Fibroblast of gingiva (primary cell): ENCODE measurements at places on chromosomes 6 and 20.

- DNase-seq = no peak
These were observed 23.1 kb downstream of the ELOVL2 start for GRCh38 chr6:11021003-11021402.

DNA sequence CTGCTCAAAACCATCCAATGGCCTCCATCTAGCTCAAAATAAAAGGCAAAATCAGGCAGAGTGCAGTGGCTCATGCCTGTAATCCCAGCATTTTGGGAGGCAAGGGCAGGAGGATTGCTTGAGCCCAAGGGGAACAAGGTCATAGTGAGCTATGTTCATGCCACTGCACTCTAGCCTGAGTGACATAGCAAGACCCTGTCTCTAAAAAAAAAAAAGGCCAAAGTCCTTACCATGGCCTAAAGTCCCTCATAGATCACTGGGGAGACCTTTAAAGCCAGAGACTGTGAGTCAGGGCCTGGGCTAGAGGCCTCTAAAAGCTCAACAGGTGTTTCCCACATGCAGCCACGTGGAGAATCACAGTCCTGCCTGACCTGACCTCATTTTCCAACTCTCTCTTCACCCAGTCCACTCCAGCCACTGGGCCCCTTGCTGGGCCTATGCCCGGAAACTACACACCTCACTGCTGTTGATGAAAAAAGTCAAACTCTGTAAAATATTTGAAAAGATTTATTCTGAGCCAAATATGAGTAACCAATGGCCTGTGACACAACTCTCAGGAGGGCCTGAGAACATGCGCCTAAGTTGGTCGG, 28.2 kb upstream of the TAB2 start:
- DNase-seq = no peak

GRCh38 chr6:32133786-32134185, 3.7 kb upstream of the FKBPL start:
- DNase-seq = no peak

- DNase-seq = no peak
These were observed 34.5 kb upstream of the PCMTD2 start for GRCh38 chr20:64220891-64221527.

- DNase-seq = no peak
These were observed 60.0 kb downstream of the EFCAB8 start for GRCh38 chr20:32918751-32919150.

DNA sequence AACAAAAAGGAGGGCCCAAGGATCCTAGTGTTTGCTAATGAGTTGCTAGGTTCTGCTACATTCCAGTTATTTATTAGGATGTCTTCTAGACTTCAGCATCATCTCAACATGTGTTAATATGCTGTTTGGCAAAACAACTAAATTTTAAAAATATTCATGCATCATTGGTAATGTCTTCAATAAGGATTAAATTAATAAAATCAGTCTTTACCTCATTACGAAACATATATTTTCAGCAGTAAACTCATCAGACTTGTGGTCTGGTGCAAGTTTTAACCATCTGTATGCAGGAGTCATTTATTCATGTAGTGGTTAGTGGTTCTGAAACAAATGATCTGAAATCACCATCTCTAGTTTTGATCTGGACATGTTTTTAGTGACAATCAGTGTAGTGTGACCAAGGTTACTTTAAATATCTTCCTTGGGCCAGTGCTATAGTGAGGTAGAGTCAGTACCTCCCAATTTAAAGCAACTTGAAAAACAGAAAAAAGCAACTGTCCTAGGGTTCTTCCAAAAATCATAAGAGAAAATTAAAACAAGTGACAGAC, 85.0 kb upstream of the KCNK16 start:
- no peak for DNase-seq

DNA sequence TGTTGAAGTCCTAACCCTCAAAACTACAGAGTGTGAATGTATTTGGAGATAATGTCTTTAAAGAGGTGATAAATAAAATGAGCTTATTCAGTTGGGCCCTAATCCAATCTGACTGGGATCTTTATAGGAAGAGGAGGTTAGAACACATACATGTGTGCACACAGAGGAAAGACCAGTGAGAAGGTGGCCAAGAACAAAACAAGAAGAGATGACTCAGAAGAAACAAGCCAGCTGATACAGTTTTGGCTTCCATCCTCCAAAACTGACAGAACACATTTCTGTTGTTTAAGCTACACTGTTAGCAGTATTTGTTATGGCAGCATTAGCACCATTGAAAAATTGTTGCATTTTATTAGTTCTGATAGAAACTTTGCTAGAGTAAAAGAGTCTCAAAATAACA, 609.3 kb upstream of the IMPG1 start:
- no peak for DNase-seq

- DNase-seq = no peak
These were observed 87.8 kb downstream of the PLEKHG1 start for GRCh38 chr6:150687508-150687907.

- DNase-seq = no peak
These were observed 18.1 kb upstream of the TRIM27 start for GRCh38 chr6:28941684-28942448.

DNA sequence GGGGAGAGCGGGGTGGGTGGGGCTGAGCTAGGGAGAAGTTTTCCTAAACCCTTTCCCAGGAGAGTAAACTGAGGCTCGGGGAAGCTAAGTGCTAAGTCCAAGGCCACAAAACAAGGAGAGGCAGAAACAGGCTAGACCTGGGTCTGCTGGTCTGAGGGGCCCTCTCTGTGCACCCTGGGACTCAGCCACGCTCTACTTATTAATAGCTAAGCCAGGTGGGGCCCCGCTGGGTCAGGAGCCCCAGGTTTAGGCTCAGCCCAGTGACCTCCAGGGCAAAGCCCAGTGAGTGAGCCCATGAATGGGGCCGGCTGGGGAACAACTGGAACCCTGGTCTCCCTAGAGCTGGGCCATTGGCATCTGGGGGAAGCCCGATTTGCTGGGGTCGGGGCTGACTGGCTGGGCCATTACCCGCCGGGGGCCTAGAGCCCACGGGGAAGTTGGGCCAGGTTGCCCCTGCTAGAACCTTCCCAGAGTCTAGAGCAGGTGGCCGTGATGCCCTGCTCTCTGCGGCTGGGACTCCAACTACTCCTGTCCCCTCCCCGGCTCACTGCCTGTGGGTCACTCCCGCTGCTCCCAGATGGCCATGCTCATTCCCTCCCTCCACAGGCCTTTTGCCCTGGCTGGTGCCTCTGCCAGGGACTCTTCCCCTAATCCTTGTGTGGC, 24.1 kb upstream of the NOL4L start:
- no peak for DNase-seq

GRCh38 chr6:97186416-97186999, 96.5 kb downstream of the MMS22L start:
- peak; percentile 54 for DNase-seq

- DNase-seq = peak; percentile 93
These were observed 55.5 kb upstream of the HFE start for GRCh38 chr6:26031595-26032339.

DNA sequence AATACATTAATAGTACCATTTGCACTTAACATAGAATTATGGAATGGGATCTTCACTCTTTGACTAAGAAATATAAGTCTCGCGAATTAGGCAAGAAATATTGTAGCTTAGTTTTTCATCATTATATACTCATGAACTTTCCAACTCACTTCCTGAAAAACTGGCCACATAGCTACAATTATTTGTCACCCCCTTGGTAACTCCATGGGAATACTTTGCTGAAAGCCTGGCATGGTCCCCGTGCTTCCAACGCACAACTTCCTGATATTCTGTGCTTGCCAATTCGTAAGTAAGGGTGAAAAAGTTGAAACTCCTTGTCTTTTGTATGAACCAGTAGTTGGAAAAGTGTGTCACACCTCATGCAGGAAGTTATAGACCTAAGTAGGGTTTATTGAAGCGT, 23.7 kb upstream of the HLA-DQA1 start:
- no peak for DNase-seq

- no peak for DNase-seq
These were observed 5.5 kb upstream of the PABPC1L start for GRCh38 chr20:44904377-44904776.

- no peak for DNase-seq
These were observed 28.3 kb downstream of the ZC3H12D start for GRCh38 chr6:149456311-149457021.

DNA sequence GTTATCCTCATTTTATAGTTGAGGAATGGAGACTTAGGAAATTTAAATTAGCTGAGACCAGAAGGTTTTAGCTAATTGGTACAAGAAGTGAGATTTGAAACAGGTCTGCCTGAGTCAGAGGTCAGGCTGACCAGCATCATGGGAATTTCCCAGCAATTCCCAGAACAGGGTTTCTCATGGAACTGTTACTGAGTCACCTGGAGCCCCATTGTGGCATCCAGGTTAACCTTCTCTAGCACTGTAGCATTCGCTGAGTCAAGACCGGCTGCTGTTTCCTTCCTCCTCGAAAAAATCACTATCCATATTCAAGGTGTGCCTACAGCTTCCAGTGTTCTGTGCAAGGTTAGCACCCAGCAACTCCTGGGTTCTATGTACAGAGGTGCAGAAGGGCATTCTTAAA, 238.0 kb upstream of the MAN1A1 start:
- DNase-seq = no peak

GRCh38 chr6:142302421-142303175, 791 bp downstream of the ADGRG6 start:
- DNase-seq = no peak

DNA sequence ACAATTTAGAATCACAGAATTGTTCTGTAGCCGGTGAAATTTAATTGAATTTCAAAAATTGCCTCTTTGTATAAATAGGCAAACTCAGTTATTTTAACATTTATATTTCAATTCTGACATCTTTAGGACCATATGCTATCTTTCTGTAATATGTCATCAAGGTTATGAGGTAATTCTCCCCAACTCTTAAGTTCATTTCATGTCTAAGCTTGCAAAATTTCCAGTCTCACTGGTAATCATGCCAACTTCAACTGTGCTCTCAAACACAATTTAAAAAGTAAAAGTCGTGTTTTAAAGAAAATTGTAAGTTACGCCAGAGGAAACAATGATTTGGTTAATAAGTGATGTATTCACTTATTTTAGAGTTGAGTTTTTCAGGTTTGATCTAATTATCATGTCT, 1.4 kb downstream of the NCOA7 start:
- DNase-seq = no peak

- DNase-seq = peak; percentile 39
These were observed 630 bp downstream of the PPP1R3G start for GRCh38 chr6:5085648-5086293.

- no peak for DNase-seq
These were observed 46.8 kb downstream of the FARS2 start for GRCh38 chr6:5308066-5308465.

DNA sequence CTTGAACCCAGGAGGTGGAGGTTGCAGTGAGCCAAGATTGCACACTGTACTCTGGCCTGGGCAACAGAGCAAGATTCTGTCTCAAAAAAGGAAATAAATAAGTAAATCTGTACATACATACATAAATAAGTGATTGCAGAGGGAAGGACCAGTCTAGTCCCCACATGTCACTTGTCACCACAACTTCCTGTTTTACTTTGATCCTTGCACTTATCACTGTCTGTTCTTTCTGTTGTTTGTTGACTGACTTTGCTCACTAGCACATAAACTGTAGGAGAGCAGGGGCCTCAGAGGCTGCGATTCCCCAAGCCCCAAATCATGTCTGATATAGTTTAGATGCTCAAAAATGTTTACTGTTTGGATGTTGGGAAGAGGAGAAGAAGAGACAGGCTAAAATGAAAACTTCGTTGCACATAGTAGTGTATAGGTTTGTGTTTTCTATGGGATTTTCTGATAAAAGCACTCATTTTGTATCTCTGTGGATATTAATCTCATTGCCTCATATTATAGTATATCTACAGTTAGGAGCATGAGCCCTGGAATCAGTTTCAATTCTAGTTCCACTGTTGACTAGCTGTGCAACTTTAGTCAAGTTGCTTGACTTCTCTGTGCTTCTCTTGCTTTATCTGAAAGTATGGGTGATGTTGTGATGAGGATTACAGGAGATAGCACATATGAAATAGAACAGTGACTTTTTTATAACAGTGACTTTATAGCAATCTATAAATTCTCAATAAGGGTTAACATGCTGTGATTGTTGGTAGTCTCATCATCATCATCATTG, 165.0 kb downstream of the TBC1D7 start:
- no peak for DNase-seq

DNA sequence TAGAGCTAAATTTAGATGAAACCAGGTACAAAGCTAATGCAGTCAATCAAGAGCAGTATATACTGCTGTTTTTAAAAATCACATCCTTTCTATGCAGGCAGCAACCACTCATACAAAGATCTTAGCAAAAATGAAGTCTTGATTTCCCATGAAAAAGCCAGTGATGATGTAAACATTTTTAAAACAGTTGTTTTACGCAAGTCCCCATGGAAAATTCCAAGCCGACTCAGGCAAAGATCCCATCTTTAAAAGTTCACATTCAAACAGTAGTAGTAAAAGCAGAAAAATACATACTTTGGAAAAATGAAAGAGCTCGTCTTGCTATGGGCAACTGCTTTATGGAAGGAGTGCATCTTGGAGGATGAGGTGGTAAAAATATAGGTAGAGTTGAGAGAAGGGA, 84.0 kb downstream of the RCAN2 start:
- no peak for DNase-seq

GRCh38 chr20:38680500-38681306, 43.6 kb upstream of the SLC32A1 start:
- no peak for DNase-seq

DNA sequence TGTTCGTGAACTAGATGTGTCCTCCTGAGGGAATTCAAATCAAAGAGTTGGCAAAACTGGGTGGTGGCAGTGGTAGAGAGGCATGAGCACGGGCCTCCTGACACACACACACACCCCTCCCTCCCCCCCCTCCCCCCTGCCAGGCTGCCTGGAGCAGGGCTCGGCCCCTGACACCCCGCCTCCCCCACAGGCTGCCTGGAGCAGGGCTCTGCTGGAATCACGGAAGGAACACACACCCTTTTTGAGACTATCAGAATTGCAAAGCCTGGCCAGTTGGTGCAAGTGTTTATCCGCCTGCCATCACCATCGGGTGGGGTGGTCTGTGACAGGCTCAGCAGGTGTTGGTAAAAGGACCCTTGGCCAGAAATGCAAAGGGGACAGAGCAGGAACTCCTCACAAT, 59.0 kb downstream of the FAM120B start:
- no peak for DNase-seq

GRCh38 chr6:135282395-135282794, 101.3 kb downstream of the MYB start:
- DNase-seq = no peak

DNA sequence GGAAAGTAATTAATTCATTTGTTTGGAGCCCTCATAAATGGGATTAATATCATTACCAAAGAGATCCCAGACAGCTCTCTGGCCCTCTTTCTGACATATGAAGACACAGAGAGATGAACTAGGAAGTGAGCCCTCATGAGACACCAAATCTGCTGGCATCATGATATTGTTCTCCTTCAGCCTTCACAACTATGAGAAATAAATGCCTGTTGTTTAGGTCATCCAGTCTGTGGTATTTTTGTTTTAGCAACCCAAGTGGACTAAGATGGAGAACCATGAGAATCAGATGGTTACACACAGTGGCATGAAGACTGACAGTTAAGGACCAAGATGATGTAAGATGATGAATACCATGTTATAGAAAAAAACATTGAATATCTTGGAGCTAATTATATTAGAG, 16.9 kb upstream of the HBS1L start:
- no peak for DNase-seq
